T-helper 2 cell treated with Interferon-gamma antibody and Interleukin-4, amounts not matched to agents 5 μg/mL and 100 μg/mL, for 36 hours (primary cell): ENCODE measurements at places on chromosomes 1 and 21.

GRCh38 chr1:14912839-14913481 lies 240.6 kb upstream of the TMEM51 start:
- DNase-seq = no peak

DNA sequence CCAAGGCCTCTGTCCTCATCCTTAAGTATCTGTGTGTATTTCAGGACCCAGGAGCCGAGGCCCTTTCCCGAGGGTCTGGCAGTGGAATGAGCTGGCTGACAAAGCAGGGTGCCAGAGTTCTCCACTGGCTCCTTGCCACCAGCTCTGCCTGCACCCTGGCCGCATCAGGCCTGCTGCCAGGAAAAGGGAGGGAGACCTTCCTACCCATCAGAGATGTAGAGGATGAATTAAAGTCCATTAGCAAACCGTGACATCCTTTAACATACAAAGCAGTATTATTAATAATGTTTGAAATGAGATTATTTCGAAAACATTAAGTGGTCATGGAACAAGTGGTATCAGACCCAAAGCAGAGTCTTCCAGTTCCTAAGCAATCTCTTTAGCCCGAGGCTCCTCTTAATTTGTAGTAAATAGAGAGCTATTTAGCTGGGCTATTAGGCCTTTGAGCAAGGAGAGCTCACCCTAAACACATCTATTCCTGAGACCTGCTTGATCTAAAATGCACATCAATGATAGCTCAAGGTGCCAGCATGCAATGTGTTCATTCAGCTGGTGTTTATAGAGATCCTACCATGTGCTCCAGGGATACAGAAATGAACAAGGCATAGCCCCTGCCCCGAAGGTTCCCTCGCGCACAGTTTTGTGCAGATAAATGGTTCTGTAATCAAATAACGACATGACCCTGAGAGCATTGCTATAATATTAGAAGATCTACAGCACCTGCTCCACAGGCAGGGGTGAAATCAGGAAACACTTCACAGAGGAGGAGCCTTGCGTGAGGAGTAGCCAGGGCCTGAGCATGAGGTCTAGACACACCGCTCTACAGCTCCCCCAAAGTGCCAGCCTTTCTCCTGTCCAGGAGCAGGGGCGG lies 44.0 kb downstream of the FAM163A start:
- no peak for DNase-seq

DNA sequence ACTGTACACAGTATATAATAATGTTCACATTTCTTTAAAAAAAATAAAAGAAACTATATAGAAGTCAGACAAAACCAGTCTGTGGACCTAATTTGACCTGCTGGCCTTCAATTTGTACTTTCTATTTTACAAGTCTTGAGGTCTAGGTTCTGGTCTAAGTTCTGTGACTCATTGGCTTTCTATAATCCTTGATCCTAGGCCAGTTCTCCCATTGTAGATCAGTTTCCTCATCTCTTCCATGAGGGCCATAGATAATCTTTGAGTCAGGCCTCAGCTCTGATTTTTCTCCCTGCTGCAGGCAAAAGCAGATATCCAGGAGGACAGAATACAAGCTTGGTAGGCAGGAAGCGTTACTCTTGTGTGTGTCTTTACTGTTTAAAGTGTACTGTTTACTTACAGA lies 603.7 kb upstream of the CAMK1G start:
- no peak for DNase-seq

- DNase-seq = no peak
Observed at GRCh38 chr1:169896013-169896412, 2.3 kb upstream of the SCYL3 start.

- DNase-seq = no peak
Observed at GRCh38 chr21:36235058-36235582, 78.5 kb downstream of the DOP1B start.

DNA sequence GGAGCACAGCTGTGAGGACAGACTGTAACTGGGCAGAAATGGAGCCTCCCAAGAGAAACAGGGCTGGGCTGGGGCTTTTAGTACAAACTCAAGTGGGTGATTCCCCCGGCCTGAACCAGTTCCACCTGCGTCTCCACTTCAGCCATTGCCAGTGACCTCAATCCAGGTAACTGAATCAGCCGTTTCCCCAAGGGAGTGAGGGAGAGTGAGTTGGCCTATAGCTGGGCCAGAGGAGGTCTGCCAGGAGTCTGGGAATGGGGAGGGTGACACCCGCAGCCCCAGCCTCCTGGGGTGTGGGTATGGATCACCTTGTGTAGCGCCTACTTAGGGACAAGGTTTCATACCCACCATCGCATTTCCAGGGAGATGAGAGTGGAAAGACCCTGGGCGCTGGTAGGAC lies 8.5 kb downstream of the SLC26A9 start:
- no peak for DNase-seq

DNA sequence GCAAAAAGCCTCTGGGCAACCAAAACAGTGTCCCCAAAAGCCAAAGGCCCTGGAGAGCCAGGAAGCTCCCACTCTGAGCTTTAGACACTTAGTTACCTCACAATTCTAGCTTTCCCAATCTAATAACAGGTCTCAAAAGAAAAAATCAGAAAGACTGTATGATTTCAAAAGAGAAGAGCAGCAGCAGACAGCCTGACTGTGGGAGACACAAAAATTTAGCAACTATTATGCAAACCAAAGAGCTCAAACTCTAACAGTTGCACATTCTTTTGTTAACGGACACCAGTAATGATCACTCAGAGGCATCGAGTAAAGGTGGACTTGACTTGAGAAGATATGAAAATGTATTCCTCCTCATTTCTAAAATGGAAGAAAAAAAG lies 160.1 kb downstream of the SLC45A1 start:
- DNase-seq = no peak
